Prostate gland (tissue), 2 donors: ENCODE measurements at places on chromosomes 11 and 22. TPM values are rescaled to one million over a fixed set of nuclear protein-coding genes. Genes with fewer than 3 reads are reported as not detected.

- no peak overlapping the region for H3K4me3 ChIP-seq
- peak overlapping the region; percentile 75 for H3K27ac ChIP-seq
Observed at GRCh38 chr22:24247011-24247507, 2.2 kb upstream of the GGT5 start.

DNA sequence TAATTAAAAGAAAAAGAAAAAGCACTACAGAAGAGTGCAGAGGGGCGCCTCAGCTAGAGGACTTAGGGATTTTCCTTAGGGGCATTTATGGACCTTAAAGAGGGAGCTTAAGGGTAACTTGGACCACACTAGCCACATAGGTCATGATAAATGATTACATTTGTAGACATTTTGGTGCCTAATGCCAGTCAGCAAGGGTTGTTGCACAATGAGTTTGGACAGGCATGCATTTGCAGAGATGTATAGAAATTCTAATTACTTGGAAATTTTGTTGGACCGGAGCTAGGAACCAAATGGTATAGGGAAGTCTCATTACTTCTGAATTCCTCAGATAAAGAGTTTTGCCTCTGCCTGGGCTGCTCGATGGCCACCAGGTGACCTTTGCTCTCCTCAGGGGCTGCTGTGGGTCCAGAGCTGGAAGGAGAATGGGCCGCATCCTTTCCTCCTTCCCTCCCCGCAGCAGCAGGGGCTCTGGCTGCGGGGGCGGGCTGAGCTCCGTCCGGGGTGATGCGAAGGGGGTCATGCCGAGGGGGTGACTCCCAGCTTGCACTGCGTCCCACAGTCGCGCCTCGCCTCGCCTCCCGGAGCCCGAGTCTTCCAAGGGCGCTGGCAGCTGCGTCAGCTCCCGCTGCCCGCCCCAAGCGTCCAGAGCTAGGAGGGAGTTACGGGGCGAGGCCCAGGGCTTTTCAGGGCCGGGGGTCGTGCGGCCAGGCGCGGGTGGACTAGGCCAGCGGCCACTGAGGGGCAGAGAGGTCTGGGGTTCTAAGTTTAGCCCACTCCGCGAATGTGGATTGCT, 20.3 kb upstream of the MALAT1 start:
- H3K27me3 ChIP-seq, result no peaks in the 10 kb centered on the region
- no peak for DNase-seq
- no peak overlapping the region for H3K4me3 ChIP-seq
- no peaks in the 10 kb centered on the region for H3K36me3 ChIP-seq
- H3K27ac ChIP-seq, result peak overlapping the region; percentile 100

DNA sequence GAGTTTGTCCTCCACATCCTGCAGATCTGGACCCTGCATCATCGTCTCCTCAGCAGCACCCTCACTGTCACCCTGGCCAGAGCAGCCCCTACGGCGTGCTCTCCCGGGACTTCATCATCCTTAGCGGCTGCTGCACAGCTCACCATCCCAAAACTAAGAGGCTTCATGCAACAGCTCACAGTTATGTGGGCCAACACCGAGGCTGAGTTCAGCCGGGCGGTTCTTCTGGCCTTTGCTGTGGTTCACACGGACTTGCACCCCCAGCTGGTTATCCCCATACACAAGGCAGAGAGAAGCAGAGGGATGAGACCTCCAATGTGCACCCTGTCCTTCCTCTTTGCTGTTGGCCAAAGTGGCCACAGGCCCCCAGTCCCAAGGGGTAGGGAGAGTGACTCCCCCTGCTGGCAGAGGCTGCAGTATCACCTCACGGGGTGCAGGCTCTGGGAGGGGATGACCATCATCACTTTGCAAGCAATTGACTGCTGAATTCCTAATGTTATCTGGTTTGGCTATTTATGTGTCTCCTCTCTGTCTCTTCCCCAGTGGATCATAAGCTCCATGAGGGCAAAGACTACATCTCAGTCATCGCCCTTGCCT, 276.8 kb downstream of the BRD1 start:
- no peak overlapping the region for H3K4me3 ChIP-seq
- peaks cover 12% of the 10 kb centered on the region for H3K27me3 ChIP-seq
- H3K27ac ChIP-seq, result no peak overlapping the region
- H3K36me3 ChIP-seq, result no peaks in the 10 kb centered on the region
- no peaks in the 10 kb centered on the region for H3K4me1 ChIP-seq
- DNase-seq, result no peak

The ADAMTS15 gene
- total RNA-seq, result 0.59 TPM

The SLC6A5 gene
- 0.40 TPM for total RNA-seq
